ENCODE measurements at places on chromosomes 1 and 21. TPM values are rescaled to one million over a fixed set of nuclear protein-coding genes. Genes with fewer than 3 reads are reported as not detected.
A peak's percentile ranks its signal among the peaks of the same experiment; 100 is the strongest.

- no peak for DNase-seq
- H3K27ac ChIP-seq: no peak overlapping the region
- H3K36me3 ChIP-seq: no peaks in the 10 kb centered on the region
- H3K4me3 ChIP-seq: no peak overlapping the region
- H3K27me3 ChIP-seq: peaks cover 12% of the 10 kb centered on the region
These were observed 99.8 kb downstream of the EBNA1BP2 start for GRCh38 chr1:43072314-43072713.

The SYDE2 gene
- 23.8 TPM for total RNA-seq

The NBPF19 gene
- total RNA-seq: 18.0 TPM

GRCh38 chr21:15277466-15277865 lies 212.7 kb upstream of the NRIP1 start:
- H3K27me3 ChIP-seq: no peaks in the 10 kb centered on the region
- no peak overlapping the region for H3K27ac ChIP-seq
- no peak overlapping the region for H3K4me3 ChIP-seq
- no peaks in the 10 kb centered on the region for H3K4me1 ChIP-seq
- DNase-seq: no peak
- no peaks in the 10 kb centered on the region for H3K36me3 ChIP-seq

DNA sequence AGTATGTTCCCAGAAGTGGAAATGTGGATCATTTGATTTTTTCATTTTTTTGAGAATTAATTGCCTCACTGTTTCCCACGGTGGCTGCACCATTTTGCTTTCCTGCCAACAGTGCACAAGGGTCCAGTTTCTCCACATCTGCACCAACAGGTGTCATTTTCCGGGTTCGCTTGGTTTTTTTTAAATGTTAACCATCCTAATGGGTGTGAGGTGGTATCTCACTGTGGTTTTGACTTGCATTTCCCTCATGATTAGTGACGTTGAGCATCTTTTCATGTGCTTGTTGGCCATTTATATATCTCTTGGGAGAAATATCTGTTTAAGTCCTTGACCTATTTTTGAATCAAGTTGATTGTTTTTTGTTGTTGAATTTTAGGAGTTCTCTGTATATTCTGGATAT lies 3.0 kb downstream of the COL6A2 start:
- no peak overlapping the region for H3K4me3 ChIP-seq
- no peak for DNase-seq
- H3K27ac ChIP-seq: no peak overlapping the region
- peaks cover 54% of the 10 kb centered on the region for H3K27me3 ChIP-seq

The PLA2G2F gene
- total RNA-seq: not detected

DNA sequence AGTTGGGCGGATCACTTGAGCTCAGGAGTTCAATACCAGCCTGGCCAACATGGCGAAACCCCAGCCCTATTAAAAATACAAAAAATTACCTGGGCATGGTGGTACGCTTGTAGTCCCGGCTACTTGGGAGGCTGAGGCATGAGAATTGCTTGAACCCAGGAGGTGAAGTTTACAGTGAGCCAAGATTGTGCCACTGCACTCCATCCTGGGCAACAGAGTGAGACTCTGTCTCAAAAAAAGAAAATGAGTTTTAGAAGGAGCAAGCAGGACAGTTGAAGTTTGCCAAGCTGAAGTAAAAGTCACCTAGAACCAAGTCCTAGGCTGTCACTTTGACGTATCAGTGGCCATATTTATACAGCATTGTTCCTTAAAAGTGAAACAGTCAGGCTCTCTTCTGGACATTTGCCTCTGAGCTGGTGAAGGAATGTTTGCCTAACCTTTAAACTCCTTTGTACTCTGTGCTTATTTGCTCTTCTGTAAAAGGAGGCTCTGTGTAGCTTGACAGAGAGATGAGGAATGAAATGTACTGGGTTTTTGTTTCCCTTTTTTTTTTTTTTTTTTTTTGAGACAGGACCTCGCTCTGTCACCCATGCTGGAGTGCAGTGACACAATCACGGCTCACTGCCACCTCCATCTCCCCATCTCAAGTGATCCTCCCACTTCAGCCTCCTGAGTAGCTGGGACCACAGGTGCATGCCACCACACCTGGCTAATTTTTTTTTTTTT lies 2.8 kb downstream of the RAB4A start:
- DNase-seq: no peak
- no peak overlapping the region for H3K27ac ChIP-seq
- H3K36me3 ChIP-seq: no peaks in the 10 kb centered on the region
- peaks cover 26% of the 10 kb centered on the region for H3K4me1 ChIP-seq
- H3K4me3 ChIP-seq: no peak overlapping the region

DNA sequence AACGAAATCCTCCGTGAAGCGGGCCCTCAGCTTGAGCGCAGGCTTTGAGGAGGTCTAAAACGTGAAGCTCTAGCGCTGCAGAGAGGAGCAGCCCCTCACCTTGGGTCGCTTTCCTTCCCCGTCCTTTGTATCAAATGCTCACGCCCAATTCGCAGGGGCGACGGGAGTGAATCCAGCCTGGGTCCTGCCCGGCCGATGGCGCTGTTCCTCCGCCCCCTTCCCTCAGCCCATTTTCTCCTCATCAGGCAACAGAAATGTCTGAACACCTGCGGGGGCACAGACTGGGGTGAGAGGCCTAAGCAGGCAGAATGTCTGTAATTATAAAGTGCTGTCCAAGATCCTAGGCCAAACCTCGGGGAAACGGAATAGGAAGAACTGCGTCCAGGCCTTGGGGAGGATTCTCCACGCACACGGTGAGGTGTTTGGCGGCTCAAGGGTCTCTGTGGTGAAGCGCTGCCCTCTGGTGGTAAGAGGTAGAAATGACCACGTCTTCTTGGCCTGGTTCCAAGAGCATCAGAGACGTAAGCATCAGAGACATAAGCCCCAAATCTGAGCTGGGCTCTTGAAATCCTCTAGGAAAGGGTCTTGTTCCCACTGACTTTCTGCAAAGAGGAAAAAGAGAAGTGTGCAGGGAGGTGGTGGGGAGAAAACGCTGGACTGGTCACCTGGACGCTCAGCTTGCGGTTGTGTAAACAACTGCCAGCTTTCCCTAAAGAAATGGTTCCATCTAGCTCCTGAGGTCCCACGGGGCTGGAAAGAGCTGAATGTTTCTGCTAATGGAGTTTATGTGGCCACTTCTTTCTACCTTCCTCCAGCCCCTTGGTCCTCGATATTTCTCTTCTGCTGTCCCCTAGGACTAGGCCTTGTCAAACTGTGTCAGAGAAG lies 92.1 kb upstream of the CD53 start:
- H3K36me3 ChIP-seq: no peaks in the 10 kb centered on the region
- H3K4me1 ChIP-seq: peaks cover 3% of the 10 kb centered on the region
- no peak overlapping the region for H3K27ac ChIP-seq
- peaks cover 12% of the 10 kb centered on the region for H3K27me3 ChIP-seq

The KIF26B gene
- total RNA-seq: 3.4 TPM

The MAP1LC3C gene
- total RNA-seq: 14.2 TPM

- H3K27me3 ChIP-seq: no peaks in the 10 kb centered on the region
- H3K27ac ChIP-seq: no peak overlapping the region
- no peak overlapping the region for H3K4me3 ChIP-seq
- DNase-seq: no peak
- H3K4me1 ChIP-seq: peaks cover 11% of the 10 kb centered on the region
These were observed 134.5 kb downstream of the PTPN14 start for GRCh38 chr1:214416858-214417257.

DNA sequence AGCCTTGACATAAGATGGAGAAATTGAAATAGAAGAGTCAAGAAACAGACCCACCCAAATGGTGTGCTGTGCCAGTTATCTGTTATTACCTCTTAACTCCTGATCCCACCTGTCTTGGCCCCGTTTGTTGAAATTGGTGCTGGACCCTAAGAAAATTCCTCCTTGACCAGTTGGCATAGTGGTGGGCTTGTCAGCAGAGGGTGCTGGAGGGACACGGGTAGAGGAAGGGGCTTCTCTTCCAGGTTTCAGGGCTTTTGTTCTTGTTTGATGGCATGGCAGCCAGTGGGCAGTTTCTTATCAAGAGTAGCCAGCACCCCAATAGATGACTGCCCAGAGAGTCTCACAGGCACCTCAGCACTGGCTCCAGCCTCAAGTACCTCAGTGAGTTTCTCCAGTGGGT lies 51.6 kb downstream of the PCBP3 start:
- H3K27me3 ChIP-seq: no peaks in the 10 kb centered on the region
- no peak overlapping the region for H3K27ac ChIP-seq
- no peak overlapping the region for H3K4me3 ChIP-seq

DNA sequence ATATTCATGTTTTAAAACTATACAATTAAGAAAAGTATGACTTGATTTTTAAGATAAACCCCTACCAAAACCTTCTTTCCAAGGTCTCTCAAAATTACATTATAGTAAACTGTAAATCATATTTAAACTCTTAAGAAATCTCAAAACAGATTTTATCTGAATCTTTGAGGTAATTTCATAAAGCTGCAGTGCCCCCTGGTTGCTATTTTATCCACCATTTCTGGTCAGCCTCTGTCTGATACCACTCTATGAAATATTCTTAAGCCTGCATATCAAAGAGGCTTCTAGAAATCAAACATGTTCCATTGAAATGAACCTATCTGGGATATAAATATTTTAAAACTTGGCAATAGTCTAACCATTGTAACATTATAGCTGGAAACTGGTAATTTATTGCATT lies 317.3 kb downstream of the COL11A1 start:
- no peaks in the 10 kb centered on the region for H3K27me3 ChIP-seq
- no peak overlapping the region for H3K4me3 ChIP-seq
- H3K4me1 ChIP-seq: no peaks in the 10 kb centered on the region
- DNase-seq: no peak

- no peak overlapping the region for H3K4me3 ChIP-seq
- DNase-seq: no peak
- no peaks in the 10 kb centered on the region for H3K4me1 ChIP-seq
- no peaks in the 10 kb centered on the region for H3K36me3 ChIP-seq
- H3K27ac ChIP-seq: no peak overlapping the region
These were observed 73.1 kb upstream of the GJB5 start for GRCh38 chr1:34681480-34682451.

DNA sequence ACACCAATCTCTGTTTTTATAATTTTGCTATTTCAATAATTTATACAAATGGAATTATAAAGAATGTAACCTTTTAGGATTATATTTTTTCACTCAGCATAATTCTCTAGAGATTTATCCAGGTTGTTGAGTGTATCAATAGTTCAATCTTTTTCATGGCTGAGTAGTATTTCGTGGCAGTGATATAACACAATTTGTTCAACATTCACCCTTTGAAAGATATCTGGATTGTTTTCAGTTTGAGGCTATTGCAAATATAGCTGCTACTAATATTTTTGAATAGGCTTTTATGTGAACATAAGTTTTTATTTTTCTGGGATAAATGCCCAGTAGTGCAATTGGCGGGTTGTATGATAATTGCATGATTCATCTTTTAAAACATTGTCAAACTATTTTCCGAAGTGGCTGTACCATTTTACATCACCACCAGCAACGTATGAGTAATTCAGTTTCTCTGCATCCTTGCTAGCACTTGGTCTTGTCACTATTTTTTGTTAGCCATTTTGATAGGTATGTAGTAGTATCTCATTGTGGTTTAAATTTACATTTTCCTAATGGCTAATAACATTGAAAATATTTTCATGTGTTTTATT lies 55.6 kb upstream of the ABCD3 start:
- no peak overlapping the region for H3K27ac ChIP-seq
- no peak overlapping the region for H3K4me3 ChIP-seq
- no peak for DNase-seq
- H3K36me3 ChIP-seq: no peaks in the 10 kb centered on the region
- no peaks in the 10 kb centered on the region for H3K27me3 ChIP-seq

GRCh38 chr1:201538612-201539551 lies at the start of gene NAV1:
TSS of gene NAV1 (plus strand) at chr1:201539127. CDS start at chr1:201622885, 83,758 bp downstream.
- peaks cover 11% of the 10 kb centered on the region for H3K27me3 ChIP-seq
- peak; percentile 77 for DNase-seq
- no peaks in the 10 kb centered on the region for H3K36me3 ChIP-seq
- H3K4me3 ChIP-seq: peak within 1 kb of the TSS; percentile 58
- H3K27ac ChIP-seq: peak within 1 kb of the TSS; percentile 70

The MMEL1 gene
- total RNA-seq: 3.2 TPM

- no peak overlapping the region for H3K4me3 ChIP-seq
- H3K27ac ChIP-seq: no peak overlapping the region
- no peaks in the 10 kb centered on the region for H3K27me3 ChIP-seq
These were observed 73.1 kb upstream of the EDEM3 start for GRCh38 chr1:184827600-184828368.

DNA sequence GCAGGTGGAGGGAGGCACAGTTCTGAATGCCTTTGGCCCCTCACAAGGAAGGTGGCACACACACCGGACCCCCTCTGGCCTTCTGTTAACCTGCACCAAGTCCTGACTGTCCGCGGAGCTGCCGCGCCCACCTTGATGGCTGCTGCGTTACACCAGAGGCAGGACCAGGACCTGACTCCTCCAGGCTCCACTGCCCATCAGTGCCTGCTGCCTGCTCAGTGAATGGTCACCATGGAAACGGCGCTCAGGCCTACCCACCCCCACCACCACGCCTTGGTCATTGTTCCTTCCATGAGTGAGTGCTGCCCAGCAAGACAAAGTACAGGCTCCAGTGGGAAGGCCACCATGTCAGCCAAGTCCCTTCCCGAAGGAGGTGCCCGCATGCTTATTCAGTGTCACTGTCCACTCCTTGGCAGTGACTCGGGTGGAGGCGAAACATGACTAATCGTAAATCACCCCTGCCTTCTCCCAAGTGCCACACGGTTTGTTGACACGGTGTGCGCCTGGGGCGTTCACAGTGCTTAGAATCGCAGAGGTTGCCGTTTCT lies 57.3 kb downstream of the SLC37A1 start:
- no peak overlapping the region for H3K4me3 ChIP-seq
- H3K27me3 ChIP-seq: no peaks in the 10 kb centered on the region
- H3K27ac ChIP-seq: no peak overlapping the region
- peak; percentile 65 for DNase-seq

The ADORA1 gene
- 4.1 TPM for total RNA-seq

DNA sequence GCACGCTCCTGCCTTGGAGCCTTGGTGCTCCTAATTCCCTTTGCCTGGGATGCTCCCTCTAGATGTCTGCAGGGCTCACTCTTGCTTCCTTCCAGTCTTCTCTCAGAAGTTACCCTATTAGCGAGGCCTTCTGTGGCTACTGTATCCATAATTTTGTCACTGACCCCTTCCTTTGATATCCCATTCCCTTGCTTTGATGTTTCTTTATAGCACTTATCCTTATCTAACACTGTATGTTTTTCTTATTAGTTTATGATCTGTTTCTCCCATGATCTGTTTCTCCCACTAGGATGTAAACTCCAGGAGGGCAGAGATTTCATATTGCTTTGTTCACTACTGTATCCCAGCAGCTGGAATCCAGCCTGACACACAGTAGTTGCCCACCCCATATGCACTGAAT lies 263.4 kb downstream of the FOXD2 start:
- H3K4me3 ChIP-seq: no peak overlapping the region
- no peaks in the 10 kb centered on the region for H3K36me3 ChIP-seq
- no peak for DNase-seq
- no peaks in the 10 kb centered on the region for H3K27me3 ChIP-seq
- no peaks in the 10 kb centered on the region for H3K4me1 ChIP-seq

GRCh38 chr1:200182701-200183100 lies 155.2 kb downstream of the NR5A2 start:
- H3K4me3 ChIP-seq: no peak overlapping the region
- no peaks in the 10 kb centered on the region for H3K27me3 ChIP-seq
- no peak for DNase-seq
- H3K27ac ChIP-seq: no peak overlapping the region
